CD8-positive, alpha-beta memory T cell (primary cell): ENCODE measurements at places on chromosomes 6 and 20.

DNA sequence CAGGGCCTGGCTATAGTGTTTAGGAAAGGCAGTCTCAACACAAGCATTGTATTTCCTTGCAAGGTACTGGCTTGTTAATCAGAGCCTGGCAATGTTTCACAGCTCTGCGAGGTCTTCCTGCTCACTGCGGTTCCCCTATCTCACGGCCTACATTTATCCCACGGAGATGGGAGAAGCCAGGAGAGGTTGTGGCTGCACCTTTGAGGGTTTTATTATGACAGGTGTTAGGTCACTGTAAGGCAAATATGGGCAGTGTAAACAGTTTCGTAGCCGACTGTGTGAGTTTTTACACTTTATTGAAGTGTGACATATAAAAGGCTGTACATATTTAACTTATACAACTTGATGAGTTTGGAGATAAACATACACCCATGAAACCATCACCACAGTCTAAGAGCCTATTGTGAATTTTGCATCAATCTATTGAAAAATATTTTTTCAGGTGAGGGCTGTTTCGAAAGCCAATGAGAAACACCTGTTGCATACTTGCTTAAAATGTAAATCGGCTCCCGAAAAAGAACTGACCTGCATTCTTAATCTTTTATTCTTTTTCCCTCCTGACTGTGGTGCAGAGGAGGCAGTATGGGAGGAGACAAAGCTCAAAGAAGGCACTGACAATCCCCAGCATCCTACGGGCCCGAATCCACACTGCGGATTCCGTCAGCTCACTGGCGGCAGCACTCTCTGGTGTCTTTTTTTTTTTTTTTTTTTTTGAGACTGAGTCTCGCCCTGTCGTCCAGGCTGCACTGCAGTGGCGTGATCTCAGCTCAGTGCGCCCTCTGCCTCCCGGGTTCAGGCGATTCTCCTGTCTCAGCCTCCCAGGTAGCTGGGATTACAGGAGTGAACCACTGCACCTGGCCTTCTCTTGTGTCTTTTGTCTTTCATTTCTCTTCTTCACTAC is 7.5 kb upstream of the RBM38 start:
- DNase-seq = no peak

- no peak for DNase-seq
Observed at GRCh38 chr6:43758617-43759050, 11.4 kb upstream of the VEGFA start.

GRCh38 chr20:5844063-5844681 is 94.0 kb downstream of the SHLD1 start:
- peak; percentile 9 for DNase-seq

GRCh38 chr6:64255000-64255399 is 619.4 kb downstream of the PHF3 start:
- no peak for DNase-seq

DNA sequence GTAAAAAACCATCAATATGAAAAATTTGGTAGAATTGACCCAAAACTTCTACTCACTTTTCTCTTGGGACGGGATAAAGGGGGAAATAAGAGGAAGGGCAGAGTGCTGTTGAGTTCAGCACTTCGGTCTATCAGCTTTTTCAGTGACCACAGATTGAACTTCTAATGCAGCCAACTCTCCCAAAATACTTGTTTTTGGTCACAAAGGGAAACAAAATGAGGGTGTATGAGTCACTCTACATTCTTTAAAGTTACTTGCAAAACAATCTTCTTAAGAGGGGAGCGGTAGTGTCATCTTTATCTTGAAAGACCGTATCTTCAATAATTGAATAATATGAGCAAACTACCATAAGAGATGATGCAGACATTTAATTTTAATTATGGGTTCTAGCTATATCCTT is 661.3 kb downstream of the CD109 start:
- DNase-seq = no peak

DNA sequence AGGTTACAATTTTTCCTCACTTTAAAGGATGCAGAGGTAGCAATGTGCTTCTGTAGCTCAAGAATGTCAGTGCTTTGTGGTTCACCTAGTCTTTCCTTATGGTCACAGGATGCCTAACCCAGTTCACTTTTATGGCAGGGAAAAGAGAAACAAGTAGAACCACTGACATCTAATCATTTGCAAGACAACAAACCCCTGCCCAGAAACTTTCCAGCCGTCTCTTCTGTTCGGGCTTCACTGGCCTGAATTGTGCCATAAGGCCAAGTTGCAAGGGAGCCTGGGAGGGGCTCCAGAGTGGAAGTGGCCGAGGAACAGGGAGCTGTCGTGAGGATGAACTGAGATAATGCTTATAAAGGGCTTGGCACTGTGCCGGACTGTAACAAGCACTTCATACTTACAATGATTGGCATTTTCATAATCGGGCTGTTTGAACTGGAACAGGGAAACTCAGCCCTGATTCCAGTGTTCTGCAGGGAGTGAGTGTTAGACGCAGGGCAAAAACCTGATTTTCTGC is 212.6 kb downstream of the BCAS1 start:
- DNase-seq = no peak

DNA sequence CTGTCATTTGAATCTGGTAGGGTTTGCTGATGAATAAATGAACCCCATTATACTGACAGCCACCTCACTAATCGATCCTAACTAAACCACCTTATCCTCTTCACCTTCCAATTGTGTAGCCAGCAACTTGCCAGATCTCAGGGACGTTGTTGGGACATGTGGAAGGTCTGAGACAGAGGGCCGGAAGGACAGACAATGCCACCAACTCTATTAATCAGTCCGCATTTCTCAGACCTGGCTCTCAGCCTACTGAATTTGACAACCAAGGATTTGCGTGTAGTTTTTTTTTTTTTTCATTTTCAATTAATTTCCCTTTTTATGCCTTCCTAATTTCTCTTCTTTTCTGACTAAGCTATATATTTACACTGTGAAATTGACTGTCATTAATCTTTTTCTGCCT is 122.5 kb downstream of the CARMIL1 start:
- no peak for DNase-seq

- no peak for DNase-seq
Observed at GRCh38 chr20:5973172-5973571, 22.7 kb downstream of the MCM8 start.

DNA sequence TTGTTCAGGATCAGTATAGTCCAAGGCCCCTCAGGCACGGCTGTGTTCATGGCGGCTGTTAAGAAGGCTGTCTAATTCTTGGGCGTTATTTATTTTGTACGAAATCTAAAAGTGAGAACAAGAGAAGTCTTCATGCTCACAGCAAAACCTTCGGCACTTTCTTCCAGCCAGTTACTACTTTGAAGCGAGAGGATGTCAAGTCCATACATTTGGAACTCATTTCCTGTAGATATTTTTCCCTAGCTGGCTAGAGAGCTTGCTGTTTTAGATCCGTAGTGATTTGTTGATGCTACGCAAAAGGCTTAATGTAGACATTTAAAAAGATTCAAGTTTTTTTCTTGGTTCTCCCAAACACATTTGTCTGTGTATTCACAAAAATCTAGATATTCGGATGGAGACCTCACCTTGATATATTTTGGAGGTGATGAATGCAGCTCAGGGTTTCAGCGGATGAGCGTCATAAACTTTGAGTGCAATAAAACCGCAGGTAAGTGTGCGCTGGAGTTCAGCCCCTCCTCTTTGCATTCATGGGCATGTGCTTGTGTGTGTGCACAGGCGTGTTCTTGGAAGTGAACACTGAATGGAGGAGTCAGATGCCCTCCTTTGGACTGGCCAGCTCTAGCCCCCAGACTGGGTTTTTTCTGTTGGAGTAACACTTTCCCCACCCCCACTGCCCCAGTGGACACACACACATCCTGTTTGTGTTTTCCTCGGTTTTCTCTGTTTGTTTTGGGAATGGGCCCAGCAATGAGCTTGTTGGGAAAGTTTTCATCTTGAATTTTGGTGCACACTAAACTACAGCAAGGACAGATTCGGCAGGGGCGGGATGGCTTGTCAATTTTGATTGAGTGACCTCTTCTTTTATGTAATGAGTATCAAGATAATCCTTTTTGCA is 65.4 kb downstream of the IGF2R start:
- DNase-seq = no peak

DNA sequence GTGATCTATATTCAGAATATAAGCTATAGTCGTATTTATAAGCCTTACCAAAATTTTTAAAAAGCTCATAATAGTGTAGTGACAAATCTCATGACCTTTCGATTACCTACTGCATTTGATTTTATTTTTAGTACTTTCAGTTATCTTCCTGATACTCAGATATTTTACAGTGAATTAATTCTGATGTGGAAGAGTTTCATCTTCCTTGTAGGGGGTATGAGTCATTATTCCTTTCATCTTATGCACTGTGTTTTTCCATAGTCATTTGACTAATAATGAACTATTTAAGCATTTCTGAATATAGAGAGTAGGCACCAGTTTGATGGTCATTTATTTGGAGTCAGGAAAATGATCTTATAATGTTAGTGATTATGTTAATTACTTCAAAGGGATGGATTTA is 36.4 kb downstream of the HDGFL1 start:
- no peak for DNase-seq

- DNase-seq = no peak
Observed at GRCh38 chr6:100343316-100344077, 121.2 kb downstream of the SIM1 start.

DNA sequence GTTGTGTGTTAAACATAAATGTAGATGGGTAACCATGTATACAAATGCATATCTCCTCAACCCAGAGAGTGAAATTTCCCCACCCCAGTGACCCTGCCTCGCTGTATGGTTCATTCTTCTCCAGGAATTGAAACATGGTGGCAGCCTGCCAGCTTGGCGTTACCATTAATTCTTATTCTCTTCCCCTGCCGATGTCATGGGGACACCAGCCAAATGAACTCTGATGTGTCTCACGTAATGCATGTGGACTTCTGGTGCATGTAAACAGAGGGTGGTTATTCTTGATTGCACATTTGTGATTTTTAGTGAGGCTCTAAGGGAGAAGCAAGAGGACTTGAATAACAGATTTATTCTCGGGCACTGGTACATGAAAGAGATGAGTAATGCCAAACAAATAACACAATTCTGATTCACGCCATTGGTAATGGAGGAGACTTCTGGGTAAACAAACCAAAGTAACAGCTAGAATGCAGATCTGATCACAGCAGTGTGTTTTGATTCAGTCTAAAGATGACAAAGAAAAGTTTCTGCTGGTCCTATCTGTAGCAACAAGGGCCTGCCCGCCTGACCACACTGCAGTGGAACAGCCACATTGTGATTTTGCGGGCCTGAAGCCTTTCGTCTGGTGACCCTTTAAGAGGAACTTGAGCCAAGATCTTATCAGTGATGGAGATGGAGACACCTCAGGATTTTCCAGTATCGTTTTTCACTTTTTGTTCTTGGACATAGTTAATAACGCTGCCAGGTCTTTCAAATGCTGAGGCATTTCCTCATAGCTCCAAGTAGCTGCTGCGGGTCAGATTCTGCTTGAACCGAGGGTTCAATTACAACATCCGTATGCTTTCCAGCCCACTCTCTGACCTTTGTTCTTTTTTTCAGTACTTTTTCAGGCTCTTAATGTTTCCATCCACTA is 171.8 kb upstream of the AKAP12 start:
- no peak for DNase-seq

GRCh38 chr6:25499615-25500235 is 152.3 kb upstream of the SCGN start:
- DNase-seq = no peak

DNA sequence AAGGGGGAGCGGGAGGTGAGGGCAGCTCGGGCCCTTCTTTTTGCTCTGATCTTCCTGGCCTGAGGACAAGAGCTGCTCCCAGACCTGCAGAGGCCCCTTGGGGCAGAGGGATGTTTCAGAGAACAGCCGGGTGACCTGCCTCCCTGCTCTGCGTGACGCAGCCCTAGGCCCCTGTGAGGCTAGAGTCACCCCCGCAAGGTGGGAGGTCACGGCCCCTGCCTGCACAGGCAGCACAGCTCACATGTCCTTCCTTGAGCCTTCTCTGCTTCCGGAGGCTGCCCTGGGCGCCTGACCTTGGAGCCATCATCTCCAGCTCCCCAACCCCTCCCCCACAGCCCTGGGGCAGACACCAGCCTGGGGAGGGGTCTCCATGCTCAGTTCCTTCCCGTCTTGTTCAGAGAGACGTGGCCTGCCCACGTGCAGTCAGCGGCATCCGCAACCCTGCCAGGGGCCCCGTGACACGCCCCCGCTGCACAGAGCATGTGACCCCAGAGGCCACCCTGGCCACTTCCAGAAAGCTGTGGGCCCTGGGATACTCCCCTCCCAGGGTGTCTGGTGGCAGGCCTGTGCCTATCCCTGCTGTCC is at the start of gene BIRC7:
Gene BIRC7, plus strand, starts transcription at position 507 of the 585 bp plus-strand sequence. CDS start 192 bp downstream, outside the sequence.
- no peak for DNase-seq

GRCh38 chr6:11054722-11055121 is 10.6 kb upstream of the ELOVL2 start:
- DNase-seq = no peak

DNA sequence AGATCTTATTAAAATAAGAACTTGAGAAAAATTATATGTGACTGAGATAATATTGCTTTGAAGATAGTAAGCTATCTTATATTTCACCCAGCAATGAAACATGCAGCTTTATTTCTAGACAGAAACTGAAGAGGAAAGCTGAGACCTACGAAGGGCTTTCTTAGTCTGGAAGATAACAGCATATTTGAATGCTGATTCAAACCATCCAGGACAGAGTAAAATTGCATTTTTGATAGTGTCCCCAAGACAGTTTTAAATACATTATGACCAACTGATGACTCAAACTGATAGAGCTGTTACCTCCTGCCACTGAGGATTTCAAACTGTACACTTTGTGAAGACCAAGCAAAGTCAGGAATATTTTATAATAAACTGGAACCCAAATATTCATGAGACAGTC is 409.6 kb downstream of the GRIK2 start:
- no peak for DNase-seq

DNA sequence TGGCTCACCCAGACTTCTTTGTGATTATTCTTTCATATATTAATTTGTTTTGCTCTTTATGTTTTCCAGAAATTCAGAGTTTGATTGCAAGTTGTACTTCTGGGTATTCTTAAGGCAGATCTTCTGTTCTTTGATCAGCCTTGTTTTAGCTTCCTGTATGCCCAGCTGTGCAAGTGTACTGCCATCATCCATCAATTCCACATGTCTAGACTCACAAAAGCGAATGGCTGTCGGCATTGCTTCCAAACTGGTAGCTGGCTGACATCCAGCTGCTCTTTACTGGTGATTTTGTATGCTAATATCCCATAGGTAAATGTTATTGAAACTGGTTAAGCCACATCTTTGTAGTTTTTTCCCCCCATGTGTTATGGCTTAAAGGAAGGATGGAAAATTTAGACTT is 1084.8 kb upstream of the CITED2 start:
- no peak for DNase-seq

GRCh38 chr6:53635322-53635721 is 30.2 kb downstream of the KLHL31 start:
- DNase-seq = no peak
